ENCODE measurements at places on chromosomes 13 and 19. TPM values are rescaled to one million over a fixed set of nuclear protein-coding genes. Genes with fewer than 3 reads are reported as not detected.

- DNase-seq = no peak
Observed at GRCh38 chr13:25686831-25687470, 315.2 kb downstream of the ATP8A2 start.

- no peak for DNase-seq
Observed at GRCh38 chr13:23806874-23807526, 82.2 kb downstream of the MIPEP start.

GRCh38 chr13:39102981-39103490, 64.8 kb downstream of the NHLRC3 start:
- DNase-seq = peak; percentile 4

PLIN4 gene
- not detected for total RNA-seq

All from RPMI7951 (cell line).